ENCODE measurements at places on chromosomes 1 and 21. TPM values are rescaled to one million over a fixed set of nuclear protein-coding genes. Genes with fewer than 3 reads are reported as not detected.

Gene SPOCD1
- total RNA-seq = 0.07 TPM

Gene PRAMEF2
- not detected for total RNA-seq

Gene TEX50
- total RNA-seq = not detected

Gene DNASE2B
- total RNA-seq = not detected

Gene ZBED6
- 21.9 TPM for total RNA-seq

Gene TMEM167B
- total RNA-seq = 29.9 TPM

Gene BACE2
- 2.6 TPM for total RNA-seq

Gene PGD
- total RNA-seq = 150 TPM

Gene LCA5L
- 0.32 TPM for total RNA-seq

Gene TMEM200B
- total RNA-seq = 0.44 TPM

Gene HAX1
- total RNA-seq = 113 TPM

Gene SLC44A5
- not detected for total RNA-seq

Gene RRP1
- 71.7 TPM for total RNA-seq

Gene RXRG
- not detected for total RNA-seq

Gene PCP4L1
- not detected for total RNA-seq

Gene EYA3
- total RNA-seq = 30.9 TPM

Gene CYP4A22
- total RNA-seq = not detected

Gene NTNG1
- not detected for total RNA-seq

Gene REN
- not detected for total RNA-seq

Gene SLC44A3
- total RNA-seq = not detected

Gene HEATR1
- total RNA-seq = 66.1 TPM

Gene HMCN1
- total RNA-seq = 0.18 TPM

Gene NTMT2
- not detected for total RNA-seq

Gene S100A12
- total RNA-seq = not detected

Gene PADI2
- total RNA-seq = 0.14 TPM

Gene CFHR2
- not detected for total RNA-seq

Measured in activated T-helper 2 cell treated with anti-CD3 and anti-CD28 coated beads, Interferon-gamma antibody, Interleukin-2, Interleukin-4, amounts not matched to agents 10 μg/mL and 5 μg/mL and 100 μg/mL, durations not matched to agents 14 hours and 24 hours and 36 hours (primary cell).